ENCODE measurements at places on chromosomes 2 and 18. TPM values are rescaled to one million over a fixed set of nuclear protein-coding genes. Genes with fewer than 3 reads are reported as not detected.

HS1BP3 gene
- total RNA-seq, result 49.5 TPM

NT5DC4 gene
- 0.11 TPM for total RNA-seq

ELOA2 gene
- total RNA-seq, result not detected

DIPK1C gene
- total RNA-seq, result not detected

IL36G gene
- not detected for total RNA-seq

KCNE4 gene
- total RNA-seq, result 12.6 TPM

RAMP1 gene
- 13.1 TPM for total RNA-seq

SP140L gene
- 12.2 TPM for total RNA-seq

LAMA3 gene
- total RNA-seq, result 30.5 TPM

ITPRIPL1 gene
- total RNA-seq, result 5.1 TPM

ASPRV1 gene
- total RNA-seq, result 0.11 TPM

TRABD2A gene
- 2.5 TPM for total RNA-seq

GREB1 gene
- 3.0 TPM for total RNA-seq

ERCC3 gene
- 53.6 TPM for total RNA-seq

RUFY4 gene
- not detected for total RNA-seq

C2orf92 gene
- 2.5 TPM for total RNA-seq

DPYSL5 gene
- total RNA-seq, result not detected

MYO5B gene
- total RNA-seq, result under 0.01 TPM

RIT2 gene
- total RNA-seq, result not detected

LHCGR gene
- not detected for total RNA-seq

RTP5 gene
- not detected for total RNA-seq

ABCG5 gene
- total RNA-seq, result not detected

RHOB gene
- total RNA-seq, result 69.7 TPM

TLX2 gene
- not detected for total RNA-seq

ZAP70 gene
- 0.12 TPM for total RNA-seq

FBXO15 gene
- 1.1 TPM for total RNA-seq

RND3 gene
- 1,131 TPM for total RNA-seq

C2orf78 gene
- total RNA-seq, result not detected
